ENCODE measurements at places on chromosomes 2 and 18. TPM values are rescaled to one million over a fixed set of nuclear protein-coding genes. Genes with fewer than 3 reads are reported as not detected.
A peak's percentile ranks its signal among the peaks of the same experiment; 100 is the strongest.

DNA sequence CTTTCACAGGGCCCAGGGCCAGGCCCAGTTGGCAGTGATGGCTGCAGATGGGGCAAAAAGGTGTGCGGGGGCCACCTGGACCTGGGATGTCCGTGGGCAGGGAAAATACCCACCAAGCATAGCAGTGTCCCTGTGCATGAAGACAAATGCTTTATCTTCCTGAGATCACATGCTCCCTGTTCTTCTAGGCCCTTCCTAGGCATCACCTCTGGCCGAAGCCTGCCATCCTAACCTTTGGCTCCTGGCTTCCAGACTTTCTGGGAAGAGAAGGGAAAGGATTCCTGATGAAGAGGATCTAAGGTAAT, 105.0 kb upstream of the SMAD2 start:
- H3K27me3 ChIP-seq, result no peaks in the 10 kb centered on the region
- no peak overlapping the region for H3K4me3 ChIP-seq
- H3K27ac ChIP-seq, result no peak overlapping the region
- DNase-seq, result no peak
- no peaks in the 10 kb centered on the region for H3K36me3 ChIP-seq

DNA sequence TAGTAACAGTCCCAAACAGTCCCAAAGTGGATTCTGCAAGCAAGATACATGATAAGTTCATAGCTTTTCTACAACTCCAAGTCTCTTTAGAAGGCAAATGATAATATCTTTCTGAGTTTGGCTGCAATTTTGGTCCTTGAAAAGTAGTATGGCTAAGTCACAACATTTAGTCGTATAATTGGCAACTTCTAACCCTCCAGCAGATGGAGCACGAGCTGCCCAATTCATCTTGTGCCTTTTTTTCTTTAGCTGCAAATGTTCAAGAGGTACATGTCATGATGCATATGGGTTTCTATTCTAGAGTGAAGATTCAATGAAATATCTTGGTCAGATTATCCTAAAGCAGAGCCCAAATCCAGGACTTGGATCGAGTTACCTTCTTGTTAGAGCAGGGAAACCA, 127.0 kb upstream of the KLHL14 start:
- H3K27ac ChIP-seq, result no peak overlapping the region
- no peaks in the 10 kb centered on the region for H3K4me1 ChIP-seq

- no peaks in the 10 kb centered on the region for H3K36me3 ChIP-seq
- H3K27ac ChIP-seq, result no peak overlapping the region
- H3K4me1 ChIP-seq, result peaks cover 7% of the 10 kb centered on the region
- H3K4me3 ChIP-seq, result no peak overlapping the region
- H3K27me3 ChIP-seq, result no peaks in the 10 kb centered on the region
Measured at GRCh38 chr2:162257425-162257824, 14.2 kb upstream of the FAP start.

- no peak overlapping the region for H3K27ac ChIP-seq
- peak; percentile 25 for DNase-seq
- H3K4me3 ChIP-seq, result no peak overlapping the region
- no peaks in the 10 kb centered on the region for H3K27me3 ChIP-seq
- no peaks in the 10 kb centered on the region for H3K4me1 ChIP-seq
- H3K36me3 ChIP-seq, result no peaks in the 10 kb centered on the region
Measured at GRCh38 chr2:163345795-163346573, 389.8 kb downstream of the FIGN start.

GRCh38 chr2:160139991-160140390, 60.1 kb downstream of the ITGB6 start:
- no peaks in the 10 kb centered on the region for H3K36me3 ChIP-seq
- no peak for DNase-seq
- H3K4me3 ChIP-seq, result no peak overlapping the region
- H3K27ac ChIP-seq, result no peak overlapping the region
- H3K27me3 ChIP-seq, result peaks cover 3% of the 10 kb centered on the region

DNA sequence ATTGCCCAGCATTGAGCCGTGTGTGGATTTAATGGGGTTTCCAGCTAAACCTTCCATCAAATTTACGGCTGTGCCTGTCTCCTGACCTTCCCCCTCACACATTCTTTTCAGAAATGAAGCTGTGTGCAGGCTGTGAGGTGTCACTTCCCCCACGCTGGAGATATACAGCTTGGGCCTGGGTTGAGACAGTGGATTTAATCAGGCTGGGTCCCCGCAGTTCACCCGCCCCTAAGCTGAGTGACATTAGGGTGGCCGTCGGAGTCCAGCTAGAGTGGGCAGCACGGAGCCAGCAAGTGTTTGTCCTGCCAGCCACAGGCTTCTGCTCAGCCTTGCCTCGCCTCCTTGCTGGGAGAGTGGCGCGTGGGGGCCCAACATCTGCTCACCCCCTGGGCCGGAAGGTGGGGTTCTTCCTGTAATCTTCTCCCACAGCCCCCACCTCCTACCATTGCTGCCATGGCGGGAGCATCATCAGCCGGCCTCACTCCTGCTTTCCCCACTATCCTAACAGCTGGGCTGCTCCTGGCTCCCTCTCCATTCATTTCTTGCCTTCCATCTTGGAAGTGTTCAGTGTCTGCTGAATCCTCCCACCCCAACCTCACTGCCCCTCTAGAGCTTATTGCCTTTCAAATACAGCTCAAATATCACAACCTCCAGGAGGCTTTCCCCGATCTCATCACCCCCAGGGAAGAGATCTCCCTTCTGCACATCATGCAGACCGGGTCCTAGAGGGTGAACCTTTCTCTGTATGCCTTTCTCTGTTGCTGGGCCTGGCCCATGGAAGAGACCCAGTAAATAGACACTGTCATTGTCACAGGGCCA, 149.0 kb downstream of the GLI2 start:
- H3K4me3 ChIP-seq, result no peak overlapping the region
- no peak overlapping the region for H3K27ac ChIP-seq
- no peaks in the 10 kb centered on the region for H3K4me1 ChIP-seq
- DNase-seq, result no peak

Gene SELENOI
- total RNA-seq, result 29.1 TPM

DNA sequence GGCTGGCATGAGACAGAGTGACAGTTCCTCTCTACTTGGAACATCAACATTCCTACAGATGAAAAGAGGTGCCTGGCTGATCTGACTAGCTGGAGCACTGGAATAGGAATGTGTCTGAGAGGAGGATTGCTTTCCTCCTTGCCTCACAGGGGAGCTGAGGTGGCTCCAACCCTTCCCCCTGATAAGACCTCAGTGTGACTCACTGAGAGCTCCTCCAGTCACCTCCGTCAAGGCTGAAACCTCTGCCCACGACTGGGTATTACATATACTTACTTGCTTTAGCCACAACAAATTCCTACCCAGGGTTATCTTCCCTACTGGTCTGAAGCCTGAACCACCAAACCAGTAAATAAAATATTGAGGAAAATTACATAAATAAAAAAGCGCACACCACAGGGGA, 342.7 kb upstream of the REG3G start:
- H3K4me3 ChIP-seq, result no peak overlapping the region
- DNase-seq, result no peak
- no peak overlapping the region for H3K27ac ChIP-seq
- no peaks in the 10 kb centered on the region for H3K36me3 ChIP-seq
- H3K4me1 ChIP-seq, result no peaks in the 10 kb centered on the region

All from GM12878 (cell line).